Endothelial cell of umbilical vein (primary cell): ENCODE measurements at places on chromosomes 6 and 20. TPM values are rescaled to one million over a fixed set of nuclear protein-coding genes. Genes with fewer than 3 reads are reported as not detected.

The OGFR gene
- total RNA-seq, result 35.1 and 44.0 TPM in 2 replicates

GRCh38 chr6:13404228-13404891 lies 76.0 kb upstream of the TBC1D7 start:
- DNase-seq, result peak; percentile 83

DNA sequence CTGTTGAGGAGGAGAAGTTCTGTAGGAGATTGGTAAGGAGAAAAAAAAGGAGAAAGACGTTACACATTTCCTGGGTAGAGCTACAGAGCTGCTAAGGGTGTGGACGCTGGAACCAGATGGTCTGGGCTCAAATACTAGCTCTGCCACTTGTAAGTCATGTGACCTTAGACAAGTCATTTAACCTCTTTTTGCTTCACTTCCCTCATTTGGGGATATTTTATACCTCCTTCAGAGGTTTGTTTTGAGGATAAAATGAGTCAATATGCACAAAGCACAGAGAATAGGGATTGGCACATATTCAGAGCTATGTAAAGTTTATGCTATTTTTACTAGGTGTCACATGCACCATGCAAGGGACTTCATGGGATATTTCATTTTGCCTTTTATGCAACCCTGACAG lies 708.8 kb downstream of the DHX35 start:
- no peak for DNase-seq

GRCh38 chr6:610882-611281 lies 46.0 kb downstream of the HUS1B start:
- DNase-seq, result no peak

GRCh38 chr6:37135835-37136694 lies 33.9 kb upstream of the PIM1 start:
- peak; percentile 31 for DNase-seq

- no peak for DNase-seq
These were observed 124.3 kb upstream of the TMEM170B start for GRCh38 chr6:11413117-11413687.

- no peak for DNase-seq
These were observed 5.2 kb upstream of the LAMA5 start for GRCh38 chr20:62372042-62372993.
